ENCODE measurements at places on chromosomes 13 and 19.

DNA sequence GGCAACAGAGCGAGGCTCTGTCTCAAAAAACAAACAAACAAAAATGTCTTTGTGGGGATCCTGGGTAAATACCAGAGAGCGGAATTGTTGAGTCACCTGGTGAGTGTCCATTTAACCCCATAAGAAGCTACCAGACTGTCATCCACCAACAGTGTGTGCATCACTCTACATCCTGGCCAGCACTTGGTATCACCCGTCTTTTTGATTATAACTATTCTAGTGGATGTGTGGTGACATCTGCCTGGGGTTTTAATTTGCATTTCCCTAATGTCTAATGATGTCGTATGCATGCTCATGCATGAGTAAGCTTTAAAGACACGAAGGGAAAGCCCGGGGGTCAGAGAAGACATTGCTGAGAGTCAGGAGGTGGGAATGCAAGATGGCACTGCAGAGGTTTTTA is 126.7 kb upstream of the MRI1 start:
- DNase-seq, result no peak

GRCh38 chr13:75774176-75774575 is 138.0 kb downstream of the LMO7 start:
- DNase-seq, result no peak

- DNase-seq, result no peak
Measured at GRCh38 chr13:64278493-64278892, 2862.8 kb upstream of the PCDH20 start.

DNA sequence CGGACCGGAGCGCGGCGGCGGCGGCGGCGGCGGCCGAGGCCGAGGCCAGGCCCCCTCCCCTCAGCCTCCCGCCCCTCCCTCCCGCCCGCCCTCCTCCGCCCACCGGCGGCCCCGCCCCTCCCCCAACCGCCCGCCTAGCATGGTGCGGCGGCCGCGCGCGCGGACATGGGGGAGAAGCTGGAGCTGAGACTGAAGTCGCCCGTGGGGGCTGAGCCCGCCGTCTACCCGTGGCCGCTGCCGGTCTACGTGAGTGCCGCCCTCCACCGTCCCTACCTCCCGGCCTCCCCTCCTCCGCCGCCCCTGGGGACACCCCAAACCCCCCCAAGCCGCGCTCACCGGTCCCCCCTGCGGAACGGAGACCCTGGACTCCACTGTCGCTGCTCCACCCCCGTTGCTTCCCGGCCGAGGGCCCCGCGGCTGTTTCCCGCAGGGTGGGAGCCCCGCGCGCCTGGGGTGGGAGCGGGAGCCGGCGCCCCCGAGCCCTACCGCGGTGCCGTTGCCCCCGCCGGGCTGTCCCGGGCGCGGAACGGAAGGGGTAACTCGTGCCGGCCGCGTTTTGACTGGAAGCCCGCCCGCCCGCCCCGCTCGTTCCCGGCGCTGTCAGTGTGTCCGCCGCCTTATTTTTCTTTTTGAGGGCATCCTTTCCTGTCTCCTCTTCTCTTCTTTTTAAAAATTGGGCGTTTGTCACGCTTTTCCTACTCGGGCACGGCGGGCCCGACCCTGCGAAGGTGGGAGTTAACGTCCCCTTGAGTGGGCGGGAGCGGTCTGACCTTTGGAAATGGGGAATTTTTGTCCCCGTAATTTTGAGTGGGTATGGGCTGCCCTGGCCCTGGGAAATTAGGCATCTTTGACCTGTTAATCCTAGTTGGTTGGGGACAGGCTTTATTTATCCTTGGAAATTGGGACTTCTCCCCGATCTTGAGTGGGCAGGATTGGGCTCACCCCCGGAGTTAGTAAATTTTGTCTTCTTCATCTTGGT is 576 bp downstream of the DOT1L start:
- DNase-seq, result no peak

- no peak for DNase-seq
Measured at GRCh38 chr19:800360-801029, 3.2 kb downstream of the PTBP1 start.

DNA sequence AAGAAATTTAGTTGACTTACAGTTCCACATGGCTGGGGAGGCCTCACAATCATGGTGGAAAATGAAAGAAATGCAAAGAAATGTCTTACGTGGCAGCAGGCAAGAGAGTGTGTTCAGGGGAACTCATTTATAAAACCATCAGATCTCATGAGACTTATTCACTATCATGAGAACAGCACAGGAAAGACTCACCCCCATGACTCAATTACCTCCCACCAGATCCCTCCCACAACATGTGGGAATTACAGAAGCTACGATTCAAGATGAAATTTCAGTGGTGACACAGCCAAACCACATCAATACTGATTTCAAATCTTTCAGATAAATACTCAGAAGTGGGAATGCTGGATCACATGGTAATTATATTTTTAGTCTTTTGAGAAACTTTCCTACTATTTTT is 1357.9 kb downstream of the SLITRK5 start:
- DNase-seq, result no peak

Data from activated T-helper 1 cell treated with Interleukin-2 at 50 U/mL for 16 hours (primary cell).